ENCODE measurements at places on chromosomes 7 and 10.

GRCh38 chr7:114109721-114110120, 190.9 kb upstream of the PPP1R3A start:
- DNase-seq = no peak

DNA sequence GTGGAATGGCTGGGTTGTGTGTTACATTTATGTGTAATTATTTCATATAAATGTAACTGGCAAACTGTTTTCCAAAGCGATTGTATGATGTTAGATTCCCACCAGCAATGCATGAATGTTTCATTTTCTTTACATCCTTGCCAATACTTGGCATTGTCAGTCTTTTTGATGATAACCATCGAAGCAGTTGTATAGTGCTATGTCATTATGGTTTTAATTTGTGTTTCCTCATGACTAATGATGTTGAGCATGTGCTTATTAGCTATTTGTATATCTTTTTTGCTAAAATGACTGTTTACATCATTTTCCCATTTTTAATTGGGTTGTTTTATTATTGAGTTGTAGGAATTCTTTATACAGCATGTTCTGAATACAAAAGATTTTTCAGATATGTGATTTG, 22.3 kb downstream of the AHCYL2 start:
- DNase-seq = no peak

GRCh38 chr7:91089382-91089963, 174.8 kb upstream of the FZD1 start:
- no peak for DNase-seq

DNA sequence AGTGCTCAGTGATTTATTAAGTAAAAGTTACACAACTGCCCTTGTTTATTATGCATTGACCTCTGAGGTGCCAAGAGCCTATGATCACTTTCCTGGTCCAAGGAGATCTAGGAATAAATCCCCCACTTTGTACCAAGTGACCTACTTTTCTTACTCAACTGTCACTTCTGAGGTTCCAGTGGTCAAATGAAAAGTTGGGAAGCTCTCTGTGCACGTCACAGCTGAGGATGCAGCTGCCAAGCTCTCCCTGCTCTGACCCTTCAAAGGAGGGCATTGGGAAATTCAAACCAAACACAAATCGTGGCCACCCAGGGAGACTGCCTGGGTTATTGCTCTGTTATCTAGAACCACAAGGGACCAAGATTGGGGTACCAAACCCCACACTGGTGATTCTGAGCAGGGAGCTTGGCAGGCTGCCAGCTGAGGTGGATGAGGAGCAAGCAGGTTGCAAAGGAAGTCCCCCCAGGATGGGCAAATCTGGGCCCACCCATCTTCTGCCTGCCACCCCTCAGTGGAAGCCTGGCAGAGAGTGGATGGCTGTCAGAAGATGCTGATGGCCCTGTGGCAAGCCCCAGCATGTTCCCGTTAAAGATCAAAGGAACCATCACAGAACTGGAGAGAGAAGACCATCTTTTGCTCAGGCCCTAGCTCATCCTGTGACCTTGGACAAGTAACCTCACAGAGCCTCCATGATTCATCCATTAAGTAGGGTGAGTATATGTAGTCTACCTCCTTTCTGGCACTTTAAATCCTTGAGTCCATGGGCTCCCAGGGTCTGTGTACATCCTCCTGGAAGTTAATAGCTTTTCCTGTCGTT, 106.8 kb downstream of the PPP1R3C start:
- no peak for DNase-seq
